ENCODE measurements at places on chromosomes 13 and 19. TPM values are rescaled to one million over a fixed set of nuclear protein-coding genes. Genes with fewer than 3 reads are reported as not detected.

The ZNF285 gene
- 4.8 TPM for total RNA-seq

The HSPB6 gene
- 64.4 TPM for total RNA-seq

The MYO16 gene
- total RNA-seq = 2.2 TPM

The SIGLEC9 gene
- 4.5 TPM for total RNA-seq

DNA sequence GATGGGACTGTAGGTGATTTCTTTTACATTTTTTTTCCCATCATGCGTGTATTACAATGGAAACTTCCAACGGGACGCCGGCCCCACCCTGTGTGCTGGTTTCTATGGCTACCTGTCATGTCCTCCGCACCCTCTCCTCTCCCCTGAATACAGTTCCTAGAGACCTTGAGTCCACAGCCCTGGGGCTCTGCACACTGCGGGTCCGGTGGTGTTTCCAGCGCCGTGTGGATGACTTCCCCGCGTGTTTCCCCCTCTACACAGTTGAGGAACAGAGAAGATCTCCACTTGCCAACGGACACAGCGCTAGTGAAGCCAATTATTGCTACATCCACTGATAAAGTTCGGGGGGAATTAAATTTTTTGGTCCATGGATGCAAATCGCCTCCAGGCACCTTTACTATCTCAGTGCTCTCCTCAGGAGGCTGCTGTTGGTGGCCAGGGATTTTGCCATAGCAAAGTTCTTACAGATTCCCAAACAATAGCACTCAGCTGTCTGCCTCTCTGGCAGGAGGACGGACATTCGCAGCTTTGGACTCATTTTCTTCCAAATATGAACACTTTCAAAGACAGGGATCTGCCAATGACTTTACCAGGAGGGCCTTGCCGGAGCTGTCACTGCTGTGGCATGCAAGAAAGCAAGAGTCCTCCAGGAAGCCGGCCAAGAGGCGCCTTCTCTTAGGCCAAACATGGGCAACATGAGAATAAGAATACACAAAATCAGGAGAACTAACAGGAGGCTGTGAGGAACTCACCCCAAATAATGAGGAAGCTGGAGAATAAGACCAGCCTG is 39.3 kb upstream of the GAS6 start:
- peak; percentile 93 for DNase-seq

GRCh38 chr13:101455863-101456262 is 3.4 kb downstream of the ITGBL1 start:
- no peak for DNase-seq

GRCh38 chr13:36673838-36674326 is at the start of gene SERTM1:
SERTM1 (plus strand) TSS chr13:36674020; CDS start chr13:36695079, 21,059 bp downstream.
- DNase-seq = no peak

The ZNF560 gene
- total RNA-seq = not detected

DNA sequence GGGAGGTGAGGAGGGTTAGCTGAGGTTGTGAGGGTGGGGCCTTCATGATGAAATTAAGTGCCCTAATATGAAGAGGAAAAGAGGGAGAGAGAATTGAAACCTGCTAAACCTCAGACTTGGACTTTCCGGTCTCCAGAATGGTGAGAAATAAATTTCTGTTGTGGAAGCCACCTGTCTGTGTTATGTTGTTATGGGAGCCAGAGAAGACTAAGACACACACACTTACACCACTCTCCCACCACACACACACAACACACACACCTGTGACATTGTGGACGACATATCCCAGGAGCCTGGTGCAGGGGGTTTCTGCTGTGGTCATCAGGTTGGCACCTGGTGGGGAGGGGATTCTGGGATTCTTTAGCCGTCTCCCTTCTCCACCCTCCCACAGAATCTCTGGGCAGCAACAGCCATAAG is 14.0 kb downstream of the KLK4 start:
- no peak for DNase-seq

- DNase-seq = no peak
These were observed 49.0 kb downstream of the FREM2 start for GRCh38 chr13:38735665-38736440.

The FSD1 gene
- total RNA-seq = 0.50 TPM

GRCh38 chr19:38134540-38135149 is 89.4 kb downstream of the DPF1 start:
- DNase-seq = no peak

The PSG4 gene
- total RNA-seq = not detected

The TUBA3C gene
- not detected for total RNA-seq

- DNase-seq = no peak
These were observed 12.8 kb downstream of the SPPL2B start for GRCh38 chr19:2341244-2341751.

DNA sequence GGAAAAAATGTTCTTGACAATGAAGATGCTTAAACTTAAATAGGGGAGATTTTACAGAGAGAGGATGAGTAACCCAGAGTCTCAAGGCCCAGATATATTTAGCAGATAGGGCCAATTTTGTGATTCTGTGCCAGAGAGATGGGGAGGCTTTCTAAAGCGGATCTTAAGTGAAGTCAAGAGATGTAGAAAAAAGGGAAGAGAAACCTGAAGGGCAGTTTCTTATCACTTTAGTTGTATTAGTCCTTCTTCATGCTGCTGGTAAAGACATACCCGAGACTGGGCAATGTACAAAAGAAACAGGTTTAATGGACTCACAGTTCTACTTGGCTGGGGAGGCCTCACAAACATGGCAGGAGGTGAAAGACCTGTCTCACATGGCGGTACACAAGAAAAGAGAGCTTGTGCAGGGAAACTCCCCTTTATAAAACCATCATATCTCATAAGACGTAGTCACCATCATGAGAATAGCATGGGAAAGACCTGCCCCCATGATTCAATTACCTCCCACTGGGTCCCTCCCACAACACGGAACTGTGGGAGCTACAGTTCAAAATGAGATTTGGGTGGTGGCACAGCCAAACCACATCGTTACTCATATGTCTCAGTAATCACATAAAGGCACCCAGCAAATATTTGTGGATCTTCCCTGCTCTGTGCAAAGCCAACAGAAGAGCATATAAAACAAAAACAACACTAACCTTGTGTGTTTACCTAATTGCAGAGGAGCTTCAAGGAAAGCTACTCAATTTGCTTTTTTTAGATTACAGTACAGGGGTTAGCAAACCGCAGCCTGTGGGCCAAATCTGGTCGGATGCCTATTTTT is 102.6 kb upstream of the MYCBP2 start:
- no peak for DNase-seq

- no peak for DNase-seq
These were observed 14.3 kb upstream of the HNRNPUL1 start for GRCh38 chr19:41249707-41250423.

DNA sequence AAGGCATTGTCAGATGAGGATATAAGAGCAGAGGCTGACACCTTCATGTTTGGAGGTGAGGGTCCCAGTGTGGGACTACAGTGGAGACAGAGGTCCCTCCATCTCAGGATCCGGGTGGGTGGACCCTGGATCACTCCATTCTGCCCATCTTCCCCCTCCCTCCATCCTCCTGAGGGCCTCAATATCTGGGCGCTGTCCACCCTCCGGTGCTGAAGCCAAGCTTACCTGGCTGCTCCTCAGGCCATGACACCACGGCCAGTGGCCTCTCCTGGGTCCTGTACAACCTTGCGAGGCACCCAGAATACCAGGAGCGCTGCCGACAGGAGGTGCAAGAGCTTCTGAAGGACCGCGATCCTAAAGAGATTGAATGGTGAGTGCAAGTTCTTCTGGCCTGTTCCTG is 11.9 kb downstream of the CYP4F12 start:
- peak; percentile 31 for DNase-seq

- DNase-seq = no peak
These were observed 360.0 kb upstream of the SLITRK5 start for GRCh38 chr13:87311165-87311564.

DNA sequence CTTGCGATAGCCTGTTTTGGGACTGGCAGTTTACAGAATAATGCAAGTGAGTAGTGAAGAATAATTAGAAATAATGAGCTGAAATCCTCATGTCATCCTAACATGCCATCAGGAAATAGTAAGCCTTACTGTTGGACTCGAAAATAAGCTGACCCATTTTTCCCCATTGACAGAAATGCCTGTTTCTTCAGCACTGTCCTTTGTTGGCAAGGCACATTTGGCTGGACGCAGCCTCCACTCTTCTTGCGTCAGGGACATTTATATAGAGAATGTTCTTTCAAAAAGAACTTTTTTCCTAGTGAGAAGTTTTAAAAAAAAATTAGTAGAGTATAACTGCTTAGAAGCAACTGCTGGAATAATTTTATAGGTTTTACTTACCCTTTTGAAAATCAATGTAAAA is 47.1 kb downstream of the ARHGAP35 start:
- no peak for DNase-seq

The PEX11G gene
- total RNA-seq = 3.8 TPM

DNA sequence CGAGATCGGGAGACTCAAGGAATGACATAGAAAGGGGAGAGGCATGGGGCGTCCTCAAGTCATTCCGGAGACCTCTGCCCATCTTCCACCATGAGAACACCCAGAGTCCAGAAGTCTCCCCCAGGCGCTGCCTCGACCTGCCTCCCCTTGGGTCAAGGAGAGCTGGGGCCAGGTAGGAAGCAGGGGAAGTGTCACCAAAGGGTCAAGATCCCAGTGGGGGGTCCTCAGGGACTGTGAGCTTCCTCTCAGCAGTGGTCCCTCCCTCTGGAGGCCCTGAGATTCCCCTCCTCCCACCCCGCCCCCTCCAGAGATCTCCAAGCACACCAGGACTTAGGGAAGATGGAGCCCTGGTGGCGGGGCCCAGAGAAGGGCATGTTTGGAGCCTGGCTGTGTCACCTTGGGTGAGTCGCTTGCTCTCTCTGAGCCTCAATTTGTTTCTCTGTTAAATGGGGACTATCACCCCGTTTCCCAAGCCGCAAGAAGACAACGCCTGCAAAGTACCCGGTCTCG is 919 bp downstream of the DACT3 start:
- no peak for DNase-seq

The TMEM38A gene
- total RNA-seq = 6.8 TPM

DNA sequence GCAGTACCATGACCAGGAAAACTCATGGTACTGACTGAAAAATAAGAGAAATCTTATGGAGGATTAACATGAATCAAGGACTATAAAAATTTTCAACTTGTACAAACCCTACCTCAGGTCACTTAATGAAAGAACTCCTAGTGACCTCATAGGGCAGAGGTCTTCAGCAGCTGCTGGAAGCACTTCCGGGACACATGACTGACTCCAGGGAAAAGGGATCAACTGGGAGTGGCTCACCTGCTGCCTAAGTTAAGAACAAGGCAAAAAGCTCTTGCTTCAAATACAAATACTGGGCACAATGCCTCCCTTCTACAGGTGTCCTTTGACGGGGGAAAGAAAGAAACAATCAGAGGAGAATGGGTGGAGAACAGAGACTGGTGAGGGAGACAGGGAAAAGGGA is 18.6 kb downstream of the DOCK9 start:
- DNase-seq = no peak

The ZNF470 gene
- total RNA-seq = 7.1 TPM

DNA sequence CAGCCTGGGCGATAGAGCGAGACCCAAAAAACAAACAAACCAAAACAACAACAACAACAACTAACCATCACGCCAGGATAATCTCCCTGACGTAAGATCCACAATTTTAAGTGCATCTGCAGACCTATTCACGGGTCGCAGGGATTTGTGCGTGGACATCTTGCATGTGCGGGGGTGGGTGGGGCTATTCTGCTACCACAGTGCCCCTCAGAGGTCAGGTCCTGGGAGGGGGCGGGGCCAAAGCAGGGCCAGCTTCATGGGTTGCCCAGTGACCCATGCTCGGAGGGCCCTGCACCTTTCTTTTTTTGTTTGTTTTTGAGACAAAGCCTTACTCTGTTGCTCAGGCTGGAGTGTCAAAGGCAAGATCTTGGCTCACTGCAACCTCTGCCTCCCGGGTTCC is 2.6 kb upstream of the CDC42EP5 start:
- DNase-seq = no peak

GRCh38 chr13:113747291-113747833 is 11.7 kb upstream of the TMEM255B start:
- no peak for DNase-seq

The ATP1A3 gene
- total RNA-seq = 3.0 TPM

- no peak for DNase-seq
These were observed 17.6 kb downstream of the CEBPA start for GRCh38 chr19:33284756-33285155.

The PCP2 gene
- total RNA-seq = not detected

The LGI4 gene
- total RNA-seq = 58.6 TPM

DNA sequence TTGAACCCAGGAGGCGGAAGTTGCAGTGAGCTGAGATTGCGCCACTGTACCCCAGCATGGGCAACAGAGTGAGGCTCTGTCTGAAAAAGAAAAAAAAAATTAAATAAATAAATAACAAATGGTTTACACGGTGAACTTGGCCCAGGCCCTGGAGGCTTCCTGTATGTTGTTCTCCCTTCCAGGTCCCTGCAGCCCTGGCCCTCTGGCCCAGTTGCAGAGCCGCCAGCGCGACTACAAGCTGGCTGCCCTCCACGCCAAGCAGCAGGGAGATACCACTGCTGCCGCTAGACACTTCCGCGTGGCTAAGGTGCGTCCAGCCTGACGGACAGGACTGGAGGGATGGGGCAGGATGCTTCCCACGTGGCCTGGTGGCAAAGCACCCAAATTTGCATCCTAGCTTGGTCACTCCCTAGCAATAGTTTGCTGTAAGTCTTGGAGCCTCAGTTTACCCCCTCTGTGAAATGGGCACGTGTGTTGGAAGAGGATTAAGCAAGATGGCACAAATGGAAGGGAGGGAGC is 11.9 kb downstream of the CC2D1A start:
- DNase-seq = no peak

The GRIK5 gene
- 10.0 TPM for total RNA-seq

The ZNF256 gene
- 4.0 TPM for total RNA-seq

GRCh38 chr19:54817670-54818536 is 1.6 kb downstream of the KIR3DL1 start:
- DNase-seq = no peak

- no peak for DNase-seq
These were observed 95.0 kb upstream of the KLF5 start for GRCh38 chr13:72963762-72964161.

The PRSS57 gene
- total RNA-seq = not detected
